ENCODE measurements at places on chromosomes 5 and 9. TPM values are rescaled to one million over a fixed set of nuclear protein-coding genes. Genes with fewer than 3 reads are reported as not detected.
A peak's percentile ranks its signal among the peaks of the same experiment; 100 is the strongest.

DNA sequence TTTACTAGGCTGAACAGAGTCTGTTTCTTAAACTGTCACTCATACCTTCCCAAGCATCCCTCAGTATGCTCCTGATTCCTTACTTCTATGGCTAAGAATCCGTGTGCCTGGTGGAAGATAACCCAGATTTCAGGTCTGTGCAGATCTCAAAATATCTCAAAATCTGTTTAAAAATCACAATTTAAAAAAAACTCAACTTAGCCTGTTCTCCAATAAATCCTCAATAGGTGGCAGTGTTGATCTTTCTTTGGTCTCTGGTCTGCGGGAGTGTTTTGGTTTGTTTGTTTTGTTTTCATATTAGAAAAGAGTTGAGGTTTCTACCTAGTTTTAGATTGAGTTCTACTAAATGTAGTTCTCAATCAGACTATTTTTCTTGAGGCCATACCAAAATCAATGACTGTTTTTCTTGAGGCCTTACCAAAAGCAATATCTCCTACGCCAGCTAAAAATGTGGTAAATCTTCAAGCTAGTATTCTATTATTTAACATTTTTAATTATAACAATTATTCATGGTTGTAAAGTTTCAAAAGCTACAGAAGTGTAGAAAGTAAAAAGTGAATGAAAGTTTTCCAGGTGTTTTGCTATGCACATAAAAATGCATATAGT lies 57.9 kb downstream of the TGFBR1 start:
- no peak for DNase-seq

DNA sequence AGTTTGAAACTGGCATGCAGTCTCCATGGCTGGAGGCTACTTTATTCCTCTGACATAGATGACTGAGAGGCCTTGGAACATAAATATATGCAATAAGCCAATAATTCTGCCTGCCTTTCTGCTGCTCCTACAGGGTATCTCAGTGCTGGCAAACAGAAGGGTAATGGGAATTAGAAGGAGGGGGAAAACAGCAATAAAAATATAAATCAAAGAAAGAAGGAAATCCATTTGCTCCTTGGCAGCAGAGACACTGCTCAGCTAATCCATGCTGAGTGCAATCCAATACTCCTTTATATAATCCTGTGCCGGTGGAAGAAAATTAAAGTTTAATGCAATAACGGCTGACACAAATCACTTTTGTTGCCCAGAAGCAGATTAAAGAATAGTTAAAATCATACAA lies 478.9 kb downstream of the SPATA31D1 start:
- DNase-seq, result no peak

- no peak for DNase-seq
Measured at GRCh38 chr5:159628703-159629102, 287.6 kb upstream of the ADRA1B start.

DNA sequence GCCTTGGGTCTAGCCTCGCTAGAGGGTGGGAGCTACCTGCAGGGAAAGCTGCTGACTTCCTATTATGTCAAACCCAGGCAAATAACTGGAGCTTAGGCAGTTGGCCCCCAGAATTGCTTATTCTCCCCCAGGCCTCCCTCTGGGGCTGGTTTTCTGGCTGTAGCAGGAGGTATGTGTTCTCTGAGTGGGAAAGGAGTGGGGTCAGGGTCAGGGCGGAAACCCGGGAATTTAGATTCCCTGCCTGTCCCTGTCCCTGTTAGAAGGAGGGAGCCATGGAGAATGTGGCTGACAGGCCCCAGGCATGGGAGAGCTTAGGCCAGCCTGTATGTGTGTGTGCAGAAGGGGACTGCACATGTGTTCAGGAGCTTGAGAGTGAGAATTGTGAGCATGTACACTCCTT lies 13.6 kb upstream of the CXXC5 start:
- no peak for DNase-seq

- DNase-seq, result no peak
Measured at GRCh38 chr9:98087420-98088354, 31.2 kb downstream of the NANS start.

GRCh38 chr5:30839956-30840355 lies 353.5 kb upstream of the CDH6 start:
- no peak for DNase-seq

- peak; percentile 96 for DNase-seq
Measured at GRCh38 chr5:181191526-181192336, 13.3 kb downstream of the TRIM7 start.

DNA sequence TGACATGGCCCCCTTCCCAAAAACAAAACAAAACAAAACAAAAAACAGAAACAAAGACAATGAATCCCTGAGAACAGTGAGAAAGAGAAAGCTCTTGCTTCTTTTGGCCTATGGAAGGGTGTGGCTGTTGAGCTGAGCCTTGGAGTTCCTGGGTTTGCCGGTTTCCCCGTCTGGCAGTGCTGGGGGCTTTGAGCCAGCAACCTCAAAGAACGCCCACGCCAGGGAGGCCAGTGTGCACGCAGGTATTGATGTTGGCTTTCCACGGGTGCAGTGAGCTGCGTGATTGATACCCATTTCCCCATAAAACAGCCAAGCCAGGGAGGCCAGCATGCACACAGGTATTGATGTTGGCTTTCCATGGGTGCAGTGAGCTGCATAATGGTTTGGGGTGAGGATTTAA lies 8.3 kb upstream of the LCN1 start:
- DNase-seq, result no peak

DNA sequence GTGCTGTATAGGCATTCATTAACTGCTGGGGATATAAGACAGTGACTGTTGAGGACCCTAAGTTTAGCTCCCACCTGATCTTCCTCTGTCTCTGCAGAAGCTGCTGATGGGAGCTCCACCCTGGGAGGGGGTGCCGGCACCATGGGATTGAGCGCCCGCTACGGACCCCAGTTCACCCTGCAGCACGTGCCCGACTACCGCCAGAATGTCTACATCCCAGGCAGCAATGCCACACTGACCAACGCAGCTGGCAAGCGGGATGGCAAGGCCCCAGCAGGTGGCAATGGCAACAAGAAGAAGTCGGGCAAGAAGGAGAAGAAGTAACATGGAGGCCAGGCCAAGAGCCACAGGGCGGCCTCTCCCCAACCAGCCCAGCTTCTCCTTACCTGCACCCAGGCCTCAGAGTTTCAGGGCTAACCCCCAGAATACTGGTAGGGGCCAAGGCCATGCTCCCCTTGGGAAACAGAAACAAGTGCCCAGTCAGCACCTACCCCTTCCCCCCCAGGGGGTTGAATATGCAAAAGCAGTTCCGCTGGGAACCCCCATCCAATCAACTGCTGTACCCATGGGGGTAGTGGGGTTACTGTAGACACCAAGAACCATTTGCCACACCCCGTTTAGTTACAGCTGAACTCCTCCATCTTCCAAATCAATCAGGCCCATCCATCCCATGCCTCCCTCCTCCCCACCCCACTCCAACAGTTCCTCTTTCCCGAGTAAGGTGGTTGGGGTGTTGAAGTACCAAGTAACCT lies 22.1 kb downstream of the PCDHGC5 start:
- DNase-seq, result no peak

- DNase-seq, result no peak
Measured at GRCh38 chr9:135087899-135088347, 455 bp downstream of the OLFM1 start.

DNA sequence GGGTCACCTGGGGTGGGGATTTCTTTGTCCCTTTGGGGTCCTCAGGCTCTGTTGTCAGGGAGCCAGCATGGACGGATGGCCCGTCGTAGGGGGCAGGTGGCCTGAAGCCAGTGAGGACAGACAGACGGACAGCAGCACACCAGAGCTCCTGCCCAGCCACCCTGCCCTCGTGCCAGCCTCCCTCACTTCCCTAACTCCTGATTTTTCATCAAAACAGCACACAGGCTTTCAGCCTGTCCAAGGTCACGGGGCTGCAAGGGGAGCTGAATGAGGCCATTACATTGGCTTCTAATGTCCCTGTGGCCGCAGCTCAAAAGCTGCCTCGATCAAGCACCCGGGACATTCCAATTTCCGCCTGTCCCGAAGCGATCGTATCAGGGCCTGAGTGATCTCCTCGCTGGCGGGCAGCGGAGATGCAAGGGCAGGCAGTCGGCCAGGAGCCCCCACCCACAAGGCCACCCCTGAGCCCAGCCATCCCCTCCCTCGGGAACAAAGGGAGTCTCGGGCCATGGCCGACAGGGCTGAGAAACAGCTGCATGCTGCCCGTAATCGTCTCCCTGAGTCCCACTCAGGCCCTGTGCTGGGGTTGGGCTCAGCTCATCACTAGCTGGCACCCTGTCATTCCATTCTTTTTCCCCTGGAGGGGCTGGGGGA lies 50.5 kb upstream of the RNU6ATAC start:
- DNase-seq, result no peak

GRCh38 chr5:115736004-115736689 lies 80.3 kb downstream of the CDO1 start:
- DNase-seq, result no peak

GRCh38 chr9:121956808-121957207 lies 136.3 kb downstream of the TTLL11 start:
- DNase-seq, result no peak

- no peak for DNase-seq
Measured at GRCh38 chr5:23028445-23029021, 175.4 kb upstream of the CDH12 start.

DNA sequence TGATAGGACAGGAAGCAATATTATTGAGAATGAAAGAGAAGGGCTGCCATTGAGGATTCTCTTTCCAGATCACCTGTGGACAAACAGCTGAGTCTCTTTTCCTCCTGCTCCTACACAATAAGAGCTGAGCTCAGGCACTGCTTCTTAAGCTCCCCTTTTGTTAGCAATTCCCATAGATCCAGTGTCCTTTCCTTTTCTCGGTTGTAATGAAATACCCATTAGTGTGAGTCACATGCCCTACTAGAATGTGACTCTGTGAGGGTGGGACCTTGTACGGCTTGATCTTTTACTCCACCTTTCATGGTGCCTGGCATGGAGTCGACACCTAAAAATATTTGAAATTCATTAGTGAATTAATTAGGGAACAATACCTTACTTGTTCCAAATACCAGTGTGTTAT lies 269.2 kb downstream of the NR3C1 start:
- no peak for DNase-seq

- no peak for DNase-seq
Measured at GRCh38 chr9:129617167-129617566, 3.7 kb downstream of the C9orf50 start.

DNA sequence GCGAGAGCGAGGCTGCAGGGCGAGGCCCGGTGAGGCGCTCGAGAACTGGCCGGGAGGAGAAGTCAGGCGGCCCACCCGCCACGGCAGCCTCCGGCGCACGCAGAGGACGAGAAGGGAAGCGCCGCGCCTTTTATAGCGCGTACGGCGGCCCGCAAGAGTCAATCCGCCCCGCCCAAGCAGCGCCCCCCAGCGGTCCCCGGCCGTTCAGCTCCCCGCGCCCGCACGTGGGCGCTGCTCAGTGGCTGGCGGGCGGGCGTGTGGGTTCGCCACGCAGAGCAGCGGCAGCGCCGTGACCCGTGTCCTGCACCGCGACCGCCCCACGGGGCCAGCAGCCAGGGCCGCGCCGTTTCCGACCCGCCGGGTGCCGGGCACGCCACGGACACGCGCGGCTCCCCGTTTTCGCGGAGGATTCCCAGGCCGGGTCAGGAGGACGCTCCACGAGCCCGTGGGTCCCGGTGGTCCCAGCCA lies 14.6 kb downstream of the LCN10 start:
- DNase-seq, result peak; percentile 88

DNA sequence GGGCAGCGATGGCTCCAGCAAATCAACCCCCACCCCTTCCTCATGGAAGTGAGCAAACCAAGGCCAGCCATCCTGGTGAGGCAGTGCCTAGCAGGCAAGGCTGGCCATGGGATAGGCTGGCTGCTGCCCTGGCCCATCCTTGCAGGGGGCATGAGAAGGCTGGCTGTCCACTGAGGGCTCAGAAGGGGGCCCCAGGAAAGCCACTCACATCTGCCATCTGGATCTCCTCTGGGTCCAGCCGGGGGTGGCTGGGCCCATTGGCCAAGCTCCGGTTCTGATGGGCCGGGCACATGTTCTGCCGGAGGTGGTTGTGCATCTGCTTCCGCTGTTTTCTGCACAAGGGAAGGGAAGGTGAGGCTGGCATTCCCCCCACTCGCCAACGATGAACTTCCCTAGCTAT lies 57.1 kb downstream of the PSD2 start:
- DNase-seq, result peak; percentile 14

- DNase-seq, result no peak
Measured at GRCh38 chr5:67160272-67160671, 36.3 kb downstream of the CD180 start.

GRCh38 chr5:96517295-96517694 lies 84.2 kb upstream of the PCSK1 start:
- no peak for DNase-seq

- no peak for DNase-seq
Measured at GRCh38 chr5:71907001-71907588, 188.0 kb downstream of the CARTPT start.

- no peak for DNase-seq
Measured at GRCh38 chr9:3028535-3028934, 184.6 kb upstream of the PUM3 start.

DNA sequence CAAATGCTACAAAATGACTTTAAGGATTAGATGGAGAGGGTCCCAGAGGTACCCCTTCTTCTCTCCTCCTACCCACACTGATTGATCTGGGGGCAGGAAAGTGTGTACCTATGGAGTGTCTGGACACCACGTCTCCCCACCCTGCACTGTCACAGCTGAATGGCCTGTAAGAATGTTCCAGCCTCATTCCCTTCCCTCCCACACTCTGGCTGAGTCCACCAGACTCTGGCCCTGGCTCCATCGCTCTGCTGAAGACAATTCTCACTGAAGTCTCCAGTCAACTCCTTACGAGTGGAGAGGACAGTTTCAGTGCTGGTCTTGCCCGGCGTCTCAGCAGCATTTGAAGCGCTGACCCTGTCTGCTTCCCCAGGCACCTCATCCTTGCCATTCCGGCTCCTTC lies 105.8 kb downstream of the TTLL11 start:
- no peak for DNase-seq

GRCh38 chr5:149063017-149063687 lies at the start of gene SH3TC2:
TSS of gene SH3TC2 (minus strand) at chr5:149063062. CDS start at chr5:149063022, 40 bp downstream.
- DNase-seq, result peak; percentile 77

DNA sequence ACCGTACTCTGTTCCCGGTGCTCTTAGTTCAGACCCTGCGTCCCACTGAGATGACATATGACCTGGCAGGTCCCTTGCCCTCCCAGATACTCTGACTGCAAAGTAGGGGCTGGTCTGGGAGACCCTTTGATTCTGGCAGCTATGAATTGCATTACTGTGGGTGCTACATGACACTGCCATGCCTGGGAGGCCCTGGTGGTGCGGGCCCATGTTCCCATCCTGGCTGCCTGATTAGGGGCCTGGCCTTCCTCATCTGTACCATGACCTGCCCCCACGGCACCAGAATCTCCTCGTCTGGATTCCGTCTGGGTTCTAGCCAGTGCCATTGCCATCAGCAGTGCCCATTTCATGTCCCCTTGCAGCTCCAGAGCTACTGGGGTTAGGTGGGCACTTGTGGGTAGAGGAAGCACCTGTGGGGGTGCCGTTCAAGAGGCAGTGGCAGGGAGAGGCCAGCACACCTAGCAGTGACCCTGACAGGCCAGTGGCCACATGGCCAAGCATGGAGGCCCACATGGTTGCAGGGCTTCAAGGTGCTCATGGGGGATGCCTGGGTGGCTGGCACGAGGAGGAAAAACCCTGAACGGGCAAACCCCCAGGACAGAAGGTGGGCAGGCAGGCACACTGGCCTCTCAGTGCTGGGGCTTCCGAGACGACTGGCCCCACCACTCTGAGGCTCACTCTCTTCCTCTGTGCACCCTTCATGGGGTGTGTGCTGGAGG lies 69.7 kb downstream of the PHF2 start:
- DNase-seq, result peak; percentile 8

Gene CCDC192
- total RNA-seq, result not detected

Gene MCCC2
- 124 TPM for total RNA-seq

Gene SLC25A2
- 0.67 TPM for total RNA-seq

Gene STK10
- 10.3 TPM for total RNA-seq

Gene SNCAIP
- total RNA-seq, result 1.0 TPM

Gene PCDHB10
- 0.09 TPM for total RNA-seq

Gene LRRC70
- 0.56 TPM for total RNA-seq

Gene SPATA31A3
- total RNA-seq, result not detected

Gene FOXI1
- 0.14 TPM for total RNA-seq

Gene LRRC19
- not detected for total RNA-seq

Measured in Caco-2 (cell line).